ENCODE measurements at places on chromosomes 2 and 18.

DNA sequence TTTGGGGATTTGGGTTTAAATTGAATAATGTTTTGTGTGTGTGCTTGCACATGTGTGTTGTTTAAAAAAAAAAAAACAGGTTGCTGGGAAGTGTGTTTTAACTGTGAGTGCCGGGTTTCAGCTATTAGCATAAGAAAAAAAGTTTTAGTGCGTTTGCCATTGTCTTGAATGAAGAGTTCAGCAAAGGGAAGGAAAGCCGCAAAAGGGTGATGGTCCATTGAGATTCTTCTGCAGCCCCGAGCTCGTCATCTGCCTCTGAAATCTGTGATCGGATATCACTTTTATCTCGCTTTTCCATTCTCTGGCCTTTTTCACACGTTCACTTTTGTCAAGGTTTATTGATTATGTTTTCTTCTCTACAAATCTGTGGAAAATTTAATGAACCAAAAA, 4.7 kb downstream of the GLI2 start:
- no peak overlapping the region for H3K27ac ChIP-seq
- H3K4me3 ChIP-seq: peak overlapping the region; percentile 62
- DNase-seq: no peak
- H3K4me1 ChIP-seq: no peaks in the 10 kb centered on the region
- no peaks in the 10 kb centered on the region for H3K36me3 ChIP-seq

DNA sequence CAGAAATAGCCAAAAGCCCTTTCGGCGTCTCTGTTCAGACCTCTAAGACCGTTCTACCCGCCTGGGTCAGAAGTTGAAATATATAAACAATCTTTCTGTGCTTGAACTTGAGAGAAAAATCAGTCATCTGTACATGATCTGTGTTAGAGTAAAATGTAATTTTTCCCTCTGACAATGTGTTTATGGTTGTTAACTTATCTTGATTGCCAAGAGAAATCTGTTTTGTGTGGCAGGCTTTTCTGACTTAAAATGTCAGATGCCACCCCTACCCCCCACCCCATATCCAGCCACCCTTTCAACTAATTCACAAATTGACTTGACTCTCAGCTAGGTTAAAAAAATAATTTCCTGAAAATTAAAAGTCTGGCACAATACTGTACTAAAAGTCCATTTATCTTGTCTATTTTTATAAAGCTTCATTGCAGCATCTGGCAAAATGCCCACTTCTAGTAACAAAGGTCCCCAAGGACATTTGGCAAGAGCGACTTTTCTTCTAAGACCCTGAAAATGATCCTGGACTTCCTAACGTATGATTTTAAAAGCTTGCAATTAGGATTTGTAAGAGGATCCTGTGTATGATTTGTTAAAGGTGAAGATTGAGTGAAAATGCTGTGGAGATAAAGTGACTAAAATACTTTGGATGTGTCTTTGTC, 304.2 kb downstream of the EPHA4 start:
- no peak for DNase-seq
- H3K4me3 ChIP-seq: no peak overlapping the region
- no peaks in the 10 kb centered on the region for H3K4me1 ChIP-seq
- no peaks in the 10 kb centered on the region for H3K27me3 ChIP-seq
- H3K27ac ChIP-seq: no peak overlapping the region

GRCh38 chr2:179184610-179185009, 80.0 kb downstream of the SESTD1 start:
- H3K36me3 ChIP-seq: no peaks in the 10 kb centered on the region
- no peaks in the 10 kb centered on the region for H3K4me1 ChIP-seq
- no peaks in the 10 kb centered on the region for H3K27me3 ChIP-seq
- H3K27ac ChIP-seq: no peak overlapping the region
- H3K4me3 ChIP-seq: no peak overlapping the region
- no peak for DNase-seq

DNA sequence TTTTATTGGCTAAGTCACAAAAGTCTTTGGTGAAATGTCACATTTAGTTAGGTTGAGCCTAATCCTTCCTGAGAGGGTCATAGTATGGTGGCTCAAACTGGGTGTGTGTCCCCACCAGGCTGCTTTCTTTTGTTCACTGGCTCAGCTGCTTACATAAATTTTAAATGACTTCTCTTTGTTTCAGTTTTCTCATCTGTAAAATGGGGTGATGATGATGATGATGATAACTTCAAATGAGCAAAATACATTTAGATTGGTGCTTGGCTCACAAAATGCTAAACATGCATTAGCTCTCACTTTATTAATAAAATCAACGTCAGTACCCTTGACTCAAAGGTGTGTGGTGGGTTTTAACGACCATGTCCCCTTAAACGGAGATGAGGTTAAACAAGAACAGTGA, 7.2 kb upstream of the TAF1B start:
- no peaks in the 10 kb centered on the region for H3K4me1 ChIP-seq
- H3K4me3 ChIP-seq: no peak overlapping the region
- H3K36me3 ChIP-seq: no peaks in the 10 kb centered on the region
- no peaks in the 10 kb centered on the region for H3K27me3 ChIP-seq
- H3K27ac ChIP-seq: no peak overlapping the region
- no peak for DNase-seq

DNA sequence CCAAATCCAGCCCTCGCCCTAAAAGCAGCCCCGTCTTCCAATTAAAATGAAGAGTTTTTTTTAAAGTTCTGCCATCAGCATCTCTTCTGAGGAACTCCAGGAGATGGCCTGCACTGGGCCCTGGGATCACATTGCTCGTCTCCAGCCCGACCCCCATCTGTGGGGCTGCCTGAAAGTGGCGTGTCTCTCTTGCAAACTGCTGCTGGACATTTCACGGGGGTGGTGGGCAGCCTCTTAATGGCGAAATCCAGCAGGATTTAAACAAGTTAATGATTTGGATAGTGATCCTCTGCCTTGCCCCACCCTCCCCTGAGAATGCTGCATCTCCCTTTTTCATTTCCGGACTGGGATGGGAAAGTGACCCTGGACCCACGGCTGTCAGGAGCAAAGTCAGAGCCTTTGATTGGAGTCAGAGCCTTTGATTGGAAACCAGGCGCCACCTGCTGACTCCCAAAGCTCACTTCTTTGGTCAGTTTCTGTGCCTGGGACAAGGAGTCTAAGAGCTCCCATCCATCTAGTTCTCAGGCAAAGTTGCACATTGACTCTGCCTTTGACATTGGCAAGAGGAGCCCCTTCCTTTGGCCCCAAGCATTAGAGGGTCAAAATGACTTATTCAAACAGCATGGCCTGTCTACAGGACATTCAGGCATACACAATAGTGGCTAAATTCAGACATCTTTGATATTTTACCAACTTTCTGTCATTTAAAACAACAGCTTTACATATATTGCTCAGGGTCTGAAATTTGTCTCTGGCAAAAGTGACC, 155.2 kb downstream of the SH3BP4 start:
- no peak overlapping the region for H3K27ac ChIP-seq
- no peaks in the 10 kb centered on the region for H3K36me3 ChIP-seq
- peak; percentile 70 for DNase-seq

GRCh38 chr2:26740890-26741302, 23.2 kb upstream of the SLC35F6 start:
- H3K4me3 ChIP-seq: no peak overlapping the region
- H3K4me1 ChIP-seq: no peaks in the 10 kb centered on the region
- no peak overlapping the region for H3K27ac ChIP-seq
- no peak for DNase-seq
- H3K27me3 ChIP-seq: no peaks in the 10 kb centered on the region
- no peaks in the 10 kb centered on the region for H3K36me3 ChIP-seq

DNA sequence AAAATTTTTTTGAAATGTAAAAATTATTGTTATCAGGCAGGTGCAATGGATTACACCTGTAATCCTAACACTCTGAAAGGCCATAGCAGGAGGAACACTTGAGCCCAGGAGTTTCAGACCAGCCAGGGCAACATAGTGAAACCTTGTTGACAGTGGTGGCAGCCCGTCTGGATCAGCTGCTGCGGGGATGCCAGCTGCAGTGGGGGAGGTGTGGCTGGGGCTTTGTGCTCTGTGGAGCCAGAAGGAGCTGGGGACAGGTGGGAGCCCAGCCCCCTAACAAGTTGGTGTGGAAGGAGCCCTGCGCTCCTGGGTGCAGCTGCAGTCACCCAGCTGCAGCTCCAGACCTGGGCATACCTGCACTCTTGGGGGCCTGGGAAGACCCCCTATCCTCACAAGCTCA, 182.4 kb upstream of the MC4R start:
- H3K4me3 ChIP-seq: no peak overlapping the region
- no peaks in the 10 kb centered on the region for H3K36me3 ChIP-seq
- H3K27ac ChIP-seq: no peak overlapping the region
- DNase-seq: no peak
- no peaks in the 10 kb centered on the region for H3K4me1 ChIP-seq

DNA sequence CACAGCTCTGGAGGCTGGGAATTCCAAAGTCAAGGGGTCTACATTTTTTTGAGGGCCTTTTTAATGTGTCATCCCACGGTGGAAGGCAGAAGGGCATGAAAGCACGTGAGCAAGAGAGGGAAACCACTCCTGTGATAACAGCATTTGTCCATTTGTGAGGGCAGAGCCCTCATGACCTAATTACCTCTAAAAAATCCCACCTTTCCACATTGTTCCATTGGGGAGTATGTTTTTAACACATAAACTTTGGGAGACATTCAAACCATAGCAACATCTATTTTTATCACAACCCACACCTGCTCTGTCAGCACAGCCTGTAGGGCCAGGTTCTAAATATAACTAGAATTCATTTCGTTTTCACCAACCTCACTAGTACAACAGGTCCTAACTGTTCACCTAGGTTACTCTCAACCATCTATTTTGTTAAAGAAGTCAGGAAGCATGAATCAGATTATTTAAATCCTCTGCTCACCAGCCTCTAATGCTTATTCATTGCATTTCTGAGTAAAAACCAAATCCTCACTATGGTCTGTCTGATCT, 92.2 kb upstream of the DPP10 start:
- no peak overlapping the region for H3K27ac ChIP-seq
- H3K4me1 ChIP-seq: no peaks in the 10 kb centered on the region

GRCh38 chr18:26565514-26565913, 17.2 kb upstream of the KCTD1 start:
- no peak for DNase-seq
- H3K27me3 ChIP-seq: no peaks in the 10 kb centered on the region
- H3K4me3 ChIP-seq: no peak overlapping the region
- no peaks in the 10 kb centered on the region for H3K36me3 ChIP-seq
- H3K27ac ChIP-seq: no peak overlapping the region

DNA sequence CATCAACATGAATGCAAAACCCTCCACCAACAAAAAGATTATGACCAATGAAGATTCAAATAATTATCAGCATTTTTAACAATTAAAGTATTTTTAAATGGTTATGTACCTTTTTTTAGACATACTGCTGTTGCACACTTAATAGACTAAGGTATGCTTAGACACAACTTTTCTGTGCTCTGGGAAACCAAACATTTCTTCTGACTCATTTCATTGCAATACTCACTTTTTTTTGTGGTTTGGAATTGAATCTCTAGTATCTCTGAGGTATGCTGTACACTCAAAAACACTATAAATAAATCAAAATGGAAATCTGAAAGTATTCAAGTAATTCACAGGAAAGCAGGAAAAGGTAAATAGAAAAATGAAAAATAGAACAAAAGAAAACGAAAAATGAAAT, 247.9 kb upstream of the POU3F3 start:
- no peak for DNase-seq
- no peaks in the 10 kb centered on the region for H3K36me3 ChIP-seq
- H3K27ac ChIP-seq: no peak overlapping the region
- no peak overlapping the region for H3K4me3 ChIP-seq
- H3K27me3 ChIP-seq: no peaks in the 10 kb centered on the region

DNA sequence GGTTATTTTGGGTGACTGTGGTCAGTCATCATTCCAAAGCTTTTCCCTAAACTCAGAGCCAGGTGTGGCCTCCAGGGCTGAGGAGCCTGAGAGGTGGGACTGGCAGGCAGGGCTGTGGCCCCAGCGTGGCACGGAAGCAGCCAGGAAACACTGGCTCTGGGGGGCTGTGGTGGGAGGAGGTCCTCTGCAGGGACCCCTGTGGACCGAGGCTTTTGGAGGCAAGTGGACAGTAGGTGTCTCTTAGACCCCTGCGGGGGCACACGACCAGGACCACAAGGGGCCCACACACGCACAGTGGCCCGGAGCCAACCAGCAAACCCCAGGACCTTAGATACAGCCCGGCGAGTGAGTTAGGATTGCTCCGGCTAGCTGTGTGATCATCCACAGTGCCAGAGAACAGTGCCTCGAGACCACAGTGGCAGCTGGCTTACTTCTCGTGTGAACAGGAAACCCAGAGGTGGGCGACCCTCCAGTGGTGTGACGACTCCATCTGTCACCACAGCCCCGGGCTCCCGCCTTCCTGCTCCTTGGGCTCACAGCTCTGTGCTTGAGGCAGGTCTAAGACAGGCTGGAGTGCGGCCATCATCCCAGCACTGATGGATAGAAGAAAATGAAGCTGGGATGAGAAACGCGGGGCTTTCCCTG, 1.6 kb upstream of the RTP5 start:
- no peak for DNase-seq
- H3K27me3 ChIP-seq: no peaks in the 10 kb centered on the region
- no peaks in the 10 kb centered on the region for H3K4me1 ChIP-seq

DNA sequence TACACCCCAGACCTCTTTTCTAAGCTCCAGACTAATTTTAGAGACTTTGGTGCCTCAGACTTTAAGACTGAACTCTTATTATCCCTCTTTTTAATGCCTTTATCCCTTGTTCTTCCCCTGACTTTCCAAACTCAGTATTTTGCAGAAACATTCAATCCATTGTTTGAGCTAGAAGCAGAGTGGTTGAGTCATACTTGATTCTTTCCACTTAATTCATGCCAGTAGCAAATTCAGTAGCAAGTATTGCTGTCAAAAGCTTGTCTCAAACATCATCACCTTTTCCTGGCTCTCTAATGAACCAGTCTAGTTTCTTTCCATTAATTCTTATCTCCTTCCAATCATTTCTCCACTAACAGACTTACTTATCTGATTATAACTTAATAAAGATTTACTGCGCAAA, 699.7 kb upstream of the ZNF804A start:
- DNase-seq: no peak
- H3K36me3 ChIP-seq: no peaks in the 10 kb centered on the region
- no peaks in the 10 kb centered on the region for H3K4me1 ChIP-seq
- H3K4me3 ChIP-seq: no peak overlapping the region

DNA sequence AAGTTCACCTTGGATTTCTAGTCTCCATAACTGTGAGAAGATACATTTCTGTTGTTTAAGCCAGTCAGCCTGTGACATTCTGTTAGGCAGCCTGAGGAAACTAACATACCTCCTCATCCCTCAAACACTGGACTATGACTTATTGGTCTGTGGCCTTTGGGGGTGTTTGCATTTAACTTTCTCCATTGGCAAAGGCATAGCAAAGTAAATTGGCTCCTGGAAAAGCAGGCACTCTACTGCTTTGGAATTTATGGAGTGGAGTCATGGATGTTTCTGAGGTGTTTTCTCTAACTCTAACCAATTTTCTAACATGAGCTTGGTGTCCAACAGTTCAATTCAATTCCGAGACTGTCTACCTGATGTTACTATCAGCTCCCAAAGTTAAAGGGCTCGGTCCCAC, 48.9 kb upstream of the CTLA4 start:
- H3K27ac ChIP-seq: no peak overlapping the region
- H3K4me1 ChIP-seq: no peaks in the 10 kb centered on the region
- DNase-seq: no peak

GRCh38 chr2:199509403-199509802, 51.7 kb upstream of the SATB2 start:
- no peaks in the 10 kb centered on the region for H3K36me3 ChIP-seq
- no peaks in the 10 kb centered on the region for H3K27me3 ChIP-seq
- no peak overlapping the region for H3K27ac ChIP-seq
- H3K4me3 ChIP-seq: no peak overlapping the region

Data from breast epithelium (tissue), 4 donors.